Erythroblast (primary cell): ENCODE measurements at places on chromosomes 13 and 19.

GRCh38 chr13:114114006-114114640, 18.3 kb downstream of the RASA3 start:
- DNase-seq = no peak

GRCh38 chr13:21846605-21847004, 175.7 kb downstream of the FGF9 start:
- no peak for DNase-seq

GRCh38 chr13:64083396-64083795, 2667.7 kb upstream of the PCDH20 start:
- DNase-seq = no peak

GRCh38 chr13:97117388-97117910, 104.7 kb upstream of the MBNL2 start:
- DNase-seq = no peak

DNA sequence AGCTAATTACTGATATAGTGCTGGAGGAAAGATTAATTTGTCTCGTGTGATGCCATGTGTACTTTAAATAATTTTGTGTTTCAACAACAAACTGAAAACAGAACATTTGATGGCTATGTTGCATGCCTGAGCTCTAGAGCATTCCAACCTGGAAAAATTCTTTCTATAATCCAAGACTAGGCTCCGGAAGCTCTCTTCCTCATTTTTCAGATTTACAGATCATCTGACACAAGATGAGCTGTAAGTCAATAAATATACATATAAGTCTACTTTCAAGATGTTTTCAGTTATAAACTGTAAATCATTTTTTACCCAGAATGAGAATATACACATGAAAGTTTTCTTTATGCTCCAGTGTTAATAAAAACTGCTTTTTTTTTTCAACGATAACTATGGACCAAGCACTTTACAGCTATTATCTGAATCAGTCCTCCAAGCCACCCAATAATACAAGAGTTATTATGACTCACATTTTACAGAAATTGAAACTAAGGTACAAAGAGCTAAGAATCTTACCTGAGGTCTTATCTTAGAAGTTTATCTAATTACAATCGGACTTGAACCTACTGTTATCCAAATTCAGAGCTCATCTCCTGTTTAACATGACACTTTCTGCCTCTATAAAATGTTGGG, 6.4 kb upstream of the FOXO1 start:
- no peak for DNase-seq

GRCh38 chr19:7482584-7483439, 6.0 kb downstream of the PEX11G start:
- no peak for DNase-seq

DNA sequence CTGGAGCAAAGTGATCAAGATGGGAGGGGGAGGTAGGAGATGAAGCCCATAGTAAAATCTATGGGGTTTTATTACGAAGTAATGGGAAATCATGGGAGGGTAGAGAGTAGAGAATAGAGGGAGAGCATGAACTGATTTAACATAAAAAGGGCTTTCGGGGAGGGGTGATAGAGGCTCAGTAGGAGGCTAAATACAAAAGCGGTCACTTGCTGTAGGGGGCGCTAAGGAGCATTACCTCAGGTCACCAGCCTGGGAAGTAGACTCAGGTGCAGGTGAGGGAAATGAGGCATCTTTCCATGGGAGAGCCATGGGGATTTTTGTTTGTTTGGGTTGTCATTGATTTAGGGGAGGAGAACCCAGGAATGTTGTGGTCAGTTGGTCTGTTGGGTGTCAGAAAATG, 14.1 kb downstream of the KRTDAP start:
- DNase-seq = no peak
